Amygdala (tissue), 56 donors: ENCODE measurements at places on chromosomes 7 and 10.

GRCh38 chr7:6536262-6537260 is 14.7 kb downstream of the GRID2IP start:
- no peak for DNase-seq

DNA sequence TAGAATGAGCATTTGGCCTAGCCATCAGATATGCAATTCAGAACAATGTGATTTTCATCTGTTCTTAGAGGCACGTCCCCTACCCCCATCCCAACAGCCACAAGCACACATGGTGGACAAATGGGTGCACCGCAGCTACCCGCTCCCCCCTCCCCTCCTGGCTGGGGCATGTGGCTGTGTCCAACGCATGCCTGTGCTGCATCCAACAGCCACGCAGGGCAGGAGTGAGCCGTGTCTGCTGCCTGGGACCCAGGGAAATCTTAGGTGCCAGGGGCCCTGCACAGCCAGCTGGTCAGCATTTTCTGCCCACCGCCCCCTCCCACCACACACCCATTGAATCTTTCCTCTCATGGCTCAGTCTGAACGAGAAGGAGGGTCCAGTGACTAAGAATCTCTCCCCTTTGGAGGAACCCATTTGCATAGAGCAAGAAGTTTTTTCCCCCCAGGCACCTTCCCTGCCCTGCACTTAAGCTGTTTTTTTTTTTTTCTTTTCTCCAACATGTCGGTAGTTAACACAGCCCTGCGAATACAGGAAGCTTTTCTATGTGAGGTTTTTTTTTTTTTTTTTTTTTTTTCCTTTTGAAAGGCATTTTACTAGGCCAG is 138.9 kb downstream of the WDR11 start:
- no peak for DNase-seq

- no peak for DNase-seq
Measured at GRCh38 chr10:1367938-1368841, 312.0 kb downstream of the WDR37 start.

GRCh38 chr10:86186633-86187032 is 180.0 kb downstream of the GRID1 start:
- no peak for DNase-seq

- no peak for DNase-seq
Measured at GRCh38 chr7:55898287-55898686, 11.0 kb downstream of the ZNF713 start.

GRCh38 chr7:38851321-38851720 is 57.7 kb downstream of the VPS41 start:
- no peak for DNase-seq

DNA sequence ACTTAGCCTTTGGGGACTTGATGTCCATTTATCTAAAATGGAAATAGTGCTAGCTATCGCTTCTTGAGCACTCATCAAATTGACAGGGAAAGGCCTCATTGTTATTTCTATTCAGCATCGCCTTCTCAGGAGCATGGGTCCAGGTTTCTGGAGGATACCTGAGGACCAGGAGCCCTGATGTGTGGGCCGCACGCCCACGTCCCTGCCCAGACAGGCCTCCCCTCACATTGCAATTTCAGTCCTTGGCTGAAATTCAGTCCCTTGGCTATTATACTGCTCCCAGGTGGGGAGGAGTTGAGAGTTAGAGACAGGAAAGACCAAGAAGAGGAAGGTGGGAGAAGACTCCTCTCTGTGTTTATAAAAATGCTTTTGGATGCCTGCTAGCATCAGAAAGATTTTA is 38.9 kb downstream of the GPRIN2 start:
- DNase-seq, result no peak

DNA sequence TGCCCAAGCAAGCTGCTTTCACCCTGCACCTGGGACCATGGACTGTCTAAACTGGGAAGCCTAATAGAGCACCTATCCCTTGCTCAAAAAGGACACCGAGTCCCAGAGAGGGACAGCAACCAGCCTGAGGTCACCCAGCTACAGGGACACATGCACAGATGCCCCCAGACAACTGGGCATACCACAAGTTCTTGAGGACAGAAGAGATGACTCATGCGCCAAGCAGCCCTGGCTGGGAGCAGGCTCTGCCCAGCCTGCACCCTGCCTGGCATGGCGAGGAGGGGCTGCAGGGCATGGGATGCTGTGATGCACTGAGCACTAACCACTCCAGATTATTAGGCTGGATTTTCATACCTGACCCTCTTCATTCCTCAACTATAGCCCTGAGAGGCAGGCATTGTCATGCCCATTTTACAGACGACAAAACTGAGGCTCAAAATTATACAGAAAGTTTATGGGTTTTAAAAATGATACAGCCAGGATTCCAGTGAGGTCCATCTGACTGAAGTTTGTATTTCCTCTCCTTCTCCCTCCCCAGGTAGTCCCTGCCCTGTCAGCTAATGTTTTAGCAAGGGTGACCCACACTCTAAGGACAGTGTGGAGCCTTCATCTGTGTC is 289.3 kb upstream of the ZMIZ1 start:
- no peak for DNase-seq

DNA sequence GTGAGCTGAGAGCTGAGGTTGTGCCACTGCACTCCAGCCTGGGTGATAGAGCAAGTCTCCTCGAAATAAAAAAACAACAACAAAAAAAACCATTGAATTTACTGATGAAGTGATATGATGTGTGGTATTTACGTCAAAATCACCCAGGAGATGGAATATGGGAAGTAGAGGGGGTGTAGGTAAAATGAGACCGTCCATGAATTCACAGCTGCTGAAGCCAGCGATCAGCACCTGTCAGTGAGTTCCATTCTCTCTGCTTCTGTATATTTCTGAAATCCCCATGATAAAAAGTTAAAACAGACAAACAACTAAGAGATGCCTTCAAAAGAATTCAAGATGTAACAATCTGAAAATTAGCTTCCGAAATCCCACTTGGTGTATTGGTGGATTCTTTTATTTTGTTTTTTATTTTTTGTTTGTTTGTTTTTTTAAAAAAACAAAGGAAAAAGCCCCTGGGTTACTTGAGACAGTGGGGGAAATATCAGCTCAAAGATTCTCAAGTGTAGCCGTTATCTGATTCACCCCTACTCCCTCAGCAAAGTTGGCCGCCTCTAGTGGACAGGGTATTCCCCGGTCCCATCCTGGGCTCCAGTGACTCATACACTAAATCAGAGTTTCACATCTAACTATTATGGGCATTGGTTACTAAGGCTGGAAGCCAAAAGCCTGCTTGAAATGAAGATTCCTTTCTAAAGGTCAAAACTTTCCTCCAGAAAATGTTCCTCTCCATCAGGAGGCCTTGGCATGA is 76.4 kb downstream of the MAP3K8 start:
- no peak for DNase-seq

GRCh38 chr7:44348851-44349781 is 23.7 kb upstream of the CAMK2B start:
- DNase-seq, result no peak

DNA sequence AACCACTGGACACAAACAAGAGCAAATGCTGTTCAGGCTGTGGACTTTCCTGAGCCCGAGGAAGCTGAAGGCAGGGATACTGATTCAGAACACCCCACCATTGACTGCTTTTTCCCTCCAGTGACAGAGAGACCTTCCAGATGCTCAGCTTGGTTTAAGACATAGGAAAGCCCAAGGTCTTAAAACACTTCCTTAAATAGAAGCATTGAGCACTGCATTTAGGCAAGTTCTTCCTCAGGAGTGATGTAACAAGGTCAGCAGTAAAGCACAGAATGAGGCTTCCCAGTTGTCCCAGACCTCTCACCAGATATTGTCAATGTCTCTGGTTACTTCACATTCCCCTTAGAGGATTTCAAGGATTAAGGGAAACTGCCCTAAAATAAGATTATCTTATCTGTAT is 19.6 kb upstream of the CDCA7L start:
- no peak for DNase-seq

GRCh38 chr10:15325243-15325943 is 45.7 kb downstream of the FAM171A1 start:
- DNase-seq, result no peak

GRCh38 chr7:13179011-13179582 is 491.7 kb downstream of the ARL4A start:
- DNase-seq, result no peak

- no peak for DNase-seq
Measured at GRCh38 chr10:104288355-104288754, 19.4 kb downstream of the GSTO2 start.

- no peak for DNase-seq
Measured at GRCh38 chr7:48251766-48252165, 80.5 kb downstream of the ABCA13 start.
